ENCODE measurements at places on chromosomes 2 and 18.
A peak's percentile ranks its signal among the peaks of the same experiment; 100 is the strongest.

DNA sequence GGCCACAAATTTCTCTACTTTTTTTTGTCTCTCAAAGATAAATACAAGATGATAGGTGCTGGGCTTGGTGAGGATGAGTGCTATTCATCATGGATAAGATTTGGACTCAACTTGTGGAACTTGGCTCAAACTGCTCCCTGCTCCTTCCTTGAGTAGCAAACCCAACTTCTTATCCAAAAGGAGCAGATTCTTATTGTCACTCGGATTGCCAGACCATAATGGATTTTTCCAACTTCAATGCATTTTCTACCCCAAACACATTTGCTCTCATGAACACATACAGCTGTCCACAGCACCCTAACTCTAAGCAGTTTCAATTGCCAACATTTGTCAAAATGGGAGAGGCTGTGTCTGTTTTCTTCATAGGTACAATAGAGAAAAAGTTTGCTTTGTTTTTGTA lies 99.5 kb upstream of the APCDD1 start:
- DNase-seq: no peak

- DNase-seq: no peak
Measured at GRCh38 chr2:127255146-127255545, 35.0 kb upstream of the CYP27C1 start.

DNA sequence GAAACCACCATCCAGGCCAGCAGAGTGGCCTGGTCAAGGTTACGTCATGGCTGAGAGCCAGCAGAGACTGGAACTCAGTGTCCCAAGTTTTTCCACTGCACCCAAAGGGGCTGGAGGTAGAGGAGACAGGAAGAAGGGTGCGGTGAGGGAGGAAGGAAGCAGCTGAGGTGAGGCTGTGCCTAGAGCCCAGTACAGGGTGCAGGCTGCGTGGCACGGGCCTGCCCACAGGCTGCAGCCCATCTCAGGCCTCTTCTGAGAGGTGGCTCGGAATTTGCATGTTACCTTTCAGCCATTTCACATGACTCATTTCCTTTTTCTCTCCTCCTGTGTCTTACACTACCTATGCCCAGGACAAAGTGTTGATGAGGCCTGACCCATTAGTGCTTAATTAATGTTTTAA lies 13.7 kb upstream of the MGAT4A start:
- DNase-seq: no peak

DNA sequence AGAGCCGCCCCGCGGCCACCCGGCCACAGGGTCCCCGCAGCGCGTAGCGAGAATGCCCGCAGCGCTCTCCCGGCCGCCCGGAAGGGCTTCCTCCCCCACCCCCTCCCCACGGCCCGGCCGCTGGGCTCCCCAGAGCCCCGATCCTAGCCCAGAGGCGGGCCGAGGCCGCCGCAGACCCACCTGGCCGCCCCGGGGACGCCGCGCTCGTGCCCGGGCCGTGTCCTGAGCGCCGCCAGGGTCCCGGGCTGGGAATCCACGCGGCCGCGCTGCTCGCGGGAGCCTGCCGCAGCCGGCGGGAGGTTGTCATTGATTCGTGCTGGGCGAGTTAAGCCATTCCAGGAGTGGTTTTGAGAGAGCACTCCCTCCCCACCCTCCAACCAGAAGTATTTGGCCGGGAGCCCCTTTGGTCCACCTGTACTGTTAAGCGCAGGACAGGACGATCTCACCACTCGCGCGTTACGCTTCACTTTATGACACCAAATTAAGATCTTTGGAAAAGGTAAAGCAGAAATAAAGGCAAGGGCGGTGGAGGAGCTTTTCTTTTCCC lies 206.4 kb upstream of the SMAD2 start:
- peak; percentile 36 for DNase-seq

GRCh38 chr2:212495046-212495445 lies 43.6 kb downstream of the ERBB4 start:
- no peak for DNase-seq

DNA sequence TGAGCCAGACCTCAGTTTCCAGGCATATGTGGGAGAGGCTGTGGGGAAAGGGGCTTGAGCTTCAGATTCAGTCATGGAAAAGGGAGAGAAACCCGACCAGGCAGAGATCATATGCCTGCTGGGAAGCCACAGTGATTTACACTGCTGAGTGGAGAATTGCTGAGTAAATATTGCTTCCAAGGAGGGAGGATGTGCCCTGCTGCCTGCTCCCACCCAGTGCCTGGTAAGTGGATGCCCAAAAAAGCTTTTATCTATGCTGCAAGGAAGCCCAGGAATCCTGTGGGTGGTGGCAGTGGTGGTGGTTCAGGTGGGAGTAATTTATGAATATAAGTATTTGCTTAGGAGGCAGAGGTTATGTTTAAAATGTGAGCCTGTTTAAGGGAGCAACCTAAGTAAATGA lies 39.5 kb downstream of the INO80C start:
- no peak for DNase-seq

GRCh38 chr2:12897181-12897580 lies 180.4 kb downstream of the TRIB2 start:
- no peak for DNase-seq

DNA sequence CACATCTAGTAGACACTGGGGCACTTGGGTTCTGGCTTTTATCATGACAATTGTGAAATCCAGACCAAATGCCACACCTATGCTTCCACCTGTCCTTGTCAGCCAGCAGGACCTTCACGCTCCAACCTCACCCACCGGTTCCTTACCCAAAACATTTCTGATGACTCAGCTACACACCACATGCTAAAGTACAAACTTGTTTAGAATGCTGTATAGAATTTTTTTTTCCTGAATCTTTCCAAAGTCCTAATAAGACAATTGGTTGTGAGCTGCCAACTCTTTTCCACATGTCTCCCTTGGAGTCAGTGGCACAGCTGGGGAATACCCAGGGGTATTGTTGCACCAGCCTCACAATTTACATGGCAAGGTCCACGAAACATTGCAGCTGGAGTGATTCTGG lies 75.5 kb upstream of the LPIN2 start:
- no peak for DNase-seq

- DNase-seq: no peak
Measured at GRCh38 chr2:20626392-20626697, 24.6 kb downstream of the HS1BP3 start.

DNA sequence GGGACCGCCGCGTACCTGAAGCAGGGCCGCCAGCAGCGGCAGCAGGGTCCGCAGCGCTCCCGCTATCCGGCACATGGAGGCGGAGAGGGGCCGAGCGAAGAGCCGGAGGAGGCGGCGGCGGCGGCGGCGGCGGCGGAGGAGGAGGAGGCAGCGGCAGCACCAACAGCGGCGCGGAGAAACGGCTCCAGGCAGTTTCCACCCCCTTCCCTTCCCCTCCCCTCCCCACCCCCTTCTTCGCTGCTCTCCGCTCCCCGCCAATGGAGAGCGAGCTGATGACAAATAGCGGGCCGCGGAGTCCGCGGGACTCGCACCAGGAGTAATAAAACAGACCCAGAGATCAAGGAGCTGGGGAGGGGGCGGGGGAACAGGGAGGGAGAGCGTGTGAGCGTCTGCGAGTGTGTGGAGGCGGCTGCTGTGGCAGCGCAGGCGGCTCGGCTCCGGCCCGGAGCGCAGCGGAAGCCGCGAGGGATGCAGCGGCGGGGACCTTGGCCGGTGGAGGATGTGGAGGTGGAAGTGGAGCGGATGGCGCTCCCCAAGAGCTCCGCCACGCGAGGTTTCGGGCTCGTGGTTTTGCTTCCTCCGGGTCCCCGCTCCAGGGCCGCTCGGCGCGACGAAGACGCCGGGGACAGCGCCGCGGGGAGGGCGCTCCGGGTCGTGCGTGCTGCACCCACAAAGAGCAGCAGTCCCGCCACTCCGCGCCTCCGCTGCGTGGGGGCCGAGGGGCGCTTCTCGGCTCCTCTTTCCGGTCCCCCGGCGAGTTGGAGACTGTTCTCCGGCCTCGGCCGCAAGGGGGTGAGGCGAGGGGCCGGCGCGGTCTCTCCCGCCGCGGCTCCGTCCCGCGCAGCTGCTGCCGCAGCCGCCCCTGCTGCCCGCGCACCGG lies at the start of gene CDH2:
Gene CDH2, minus strand, starts transcription at position 183 of the 880 bp plus-strand sequence. Its CDS starts 108 bp downstream, at position 75.
- peak; percentile 87 for DNase-seq

DNA sequence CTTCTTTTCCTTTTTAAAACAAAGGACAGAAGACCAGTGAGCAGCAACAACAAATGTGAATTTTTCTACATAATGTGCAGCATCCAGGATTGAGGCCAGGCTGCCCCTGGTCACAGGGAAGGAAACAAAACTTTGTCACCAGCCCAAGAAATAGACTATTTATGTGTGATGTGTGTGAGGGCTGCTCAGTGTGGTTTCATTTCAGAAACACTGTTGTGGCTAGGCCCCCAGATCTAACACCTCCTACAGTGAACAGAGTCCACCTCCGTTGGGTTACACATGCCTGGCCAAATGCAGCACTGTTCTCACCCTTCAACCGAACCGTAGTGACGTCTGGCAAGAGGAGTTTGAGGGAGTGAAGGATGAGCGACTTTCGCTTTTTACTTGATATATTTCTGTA lies 146.3 kb upstream of the RIOK3 start:
- DNase-seq: no peak

GRCh38 chr2:19282305-19282704 lies 76.1 kb downstream of the OSR1 start:
- no peak for DNase-seq

DNA sequence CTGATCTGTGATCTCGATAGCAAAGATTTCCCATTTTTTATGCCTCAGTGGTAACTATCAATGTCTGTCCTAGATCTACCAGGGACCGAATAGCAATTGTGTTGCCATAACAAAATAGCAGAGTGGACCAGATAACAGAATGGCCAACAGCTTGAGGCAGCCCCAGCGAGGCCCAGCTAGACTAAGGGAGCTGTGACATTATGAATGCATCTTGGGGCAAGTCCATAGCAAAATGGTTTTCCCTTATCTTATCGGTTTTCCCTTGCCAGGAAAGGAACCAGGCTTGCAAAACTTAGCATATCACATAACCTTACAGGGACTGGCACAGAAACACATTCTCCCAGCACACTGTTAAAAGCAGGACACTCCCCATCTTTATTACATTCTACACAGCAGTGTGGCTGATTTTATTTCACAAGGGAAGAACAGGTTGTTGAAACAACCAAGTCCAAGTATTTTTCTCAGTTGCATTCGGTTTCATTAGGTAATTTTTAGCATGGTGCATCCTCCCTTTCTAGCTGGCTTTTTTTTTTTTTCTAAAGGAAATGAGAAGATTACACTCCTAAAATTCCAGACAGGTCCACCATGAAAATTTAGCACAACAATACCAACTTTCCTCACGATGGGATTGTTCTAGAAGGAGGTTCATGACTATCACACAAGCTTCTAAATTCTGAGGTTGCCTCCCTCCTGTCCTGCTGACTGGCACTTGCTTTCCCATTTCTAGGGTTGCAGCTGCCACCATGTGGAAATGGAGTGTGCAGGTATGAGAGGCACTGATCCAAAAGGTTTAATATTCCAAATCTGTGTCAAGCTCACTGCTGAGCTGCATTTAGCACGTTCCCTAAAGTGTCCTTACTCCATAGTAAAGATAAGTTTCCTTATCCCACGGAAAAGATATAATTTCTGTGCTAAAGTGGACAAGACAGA lies 97.0 kb upstream of the SLC35G4 start:
- DNase-seq: no peak

- DNase-seq: peak; percentile 17
Measured at GRCh38 chr2:12167525-12168317, 421.3 kb downstream of the LPIN1 start.

GRCh38 chr2:197969391-197969893 lies 165.0 kb downstream of the PLCL1 start:
- DNase-seq: no peak

- no peak for DNase-seq
Measured at GRCh38 chr2:23756593-23757292, 170.2 kb downstream of the ATAD2B start.

- DNase-seq: no peak
Measured at GRCh38 chr18:74645679-74646078, 48.0 kb downstream of the ZNF407 start.

GRCh38 chr2:127661072-127661649 lies 14.2 kb downstream of the LIMS2 start:
- DNase-seq: no peak

DNA sequence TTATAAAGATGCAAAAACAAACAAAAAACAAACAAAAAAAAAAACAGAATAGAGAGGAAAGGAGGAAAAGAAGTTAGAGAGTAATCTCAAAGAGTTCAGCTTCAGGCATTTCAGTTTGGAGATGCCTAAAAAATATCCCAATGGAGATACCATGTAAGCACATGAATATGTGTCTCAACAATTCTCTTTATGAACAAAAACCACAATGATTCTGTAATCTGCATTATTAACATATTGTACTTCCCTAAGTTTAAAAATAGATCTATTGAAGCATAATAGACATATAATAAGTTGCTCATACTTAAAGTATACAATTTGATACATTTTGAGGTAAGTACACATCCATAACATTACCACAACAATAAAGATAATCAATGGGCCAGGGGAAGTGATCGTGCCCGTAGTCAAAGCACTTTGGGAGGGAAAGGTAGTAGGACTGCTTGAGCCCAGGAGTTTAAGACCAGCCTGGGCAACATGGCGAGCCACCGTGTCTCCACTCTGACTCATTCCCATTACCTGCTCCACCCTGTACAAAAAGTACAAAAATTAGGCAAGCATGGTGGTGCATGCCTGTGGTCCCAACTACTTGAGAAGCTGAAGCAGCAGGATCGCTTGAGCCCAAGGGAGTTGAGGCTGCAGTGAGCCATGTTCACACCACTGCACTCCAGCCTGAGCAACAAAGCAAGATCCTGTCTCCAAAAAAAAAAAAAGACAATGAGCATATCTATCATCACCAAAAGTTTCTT lies 158.9 kb downstream of the ATAD2B start:
- no peak for DNase-seq

DNA sequence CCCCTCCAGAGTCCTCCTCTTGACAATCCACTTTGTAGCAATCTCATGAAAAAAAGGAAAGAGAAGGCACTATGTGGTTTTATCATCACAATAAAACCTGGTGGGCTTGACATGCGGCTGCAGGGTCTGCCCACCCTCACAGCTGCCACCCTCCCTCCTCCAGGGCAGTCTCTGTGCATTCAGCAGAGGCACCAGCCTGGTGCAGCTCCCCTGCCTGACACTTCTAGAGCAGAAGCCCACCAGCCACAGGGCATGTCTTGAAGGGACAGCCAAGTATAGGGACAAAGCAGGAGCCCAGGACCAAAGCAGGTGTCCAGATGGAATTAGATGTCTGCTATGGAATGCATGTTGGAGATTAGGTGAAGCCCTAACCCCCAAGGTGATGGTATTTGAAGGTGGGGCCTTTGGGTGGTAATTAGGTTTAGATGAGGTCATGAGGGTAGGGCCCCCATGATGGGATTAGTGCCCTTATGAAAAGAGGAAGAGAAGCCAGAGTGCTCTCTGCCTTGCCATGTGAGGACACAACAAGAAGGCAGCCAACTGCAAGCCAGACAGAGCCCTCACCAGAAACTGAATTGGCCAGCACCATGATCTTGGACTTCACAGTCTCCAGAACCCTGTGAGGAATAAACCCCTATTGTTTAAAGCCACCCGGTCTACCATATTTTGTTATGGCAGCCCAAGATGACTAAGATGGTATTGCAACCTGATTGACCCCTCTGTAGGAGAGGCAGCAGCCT lies 86.9 kb downstream of the MCFD2 start:
- DNase-seq: no peak

- no peak for DNase-seq
Measured at GRCh38 chr2:43360137-43360536, 133.7 kb upstream of the ZFP36L2 start.

All from HuH-7 (cell line).